Right ventricle myocardium inferior (tissue), 1 donor: ENCODE measurements at places on chromosomes 12 and 14. TPM values are rescaled to one million over a fixed set of nuclear protein-coding genes. Genes with fewer than 3 reads are reported as not detected.

DNA sequence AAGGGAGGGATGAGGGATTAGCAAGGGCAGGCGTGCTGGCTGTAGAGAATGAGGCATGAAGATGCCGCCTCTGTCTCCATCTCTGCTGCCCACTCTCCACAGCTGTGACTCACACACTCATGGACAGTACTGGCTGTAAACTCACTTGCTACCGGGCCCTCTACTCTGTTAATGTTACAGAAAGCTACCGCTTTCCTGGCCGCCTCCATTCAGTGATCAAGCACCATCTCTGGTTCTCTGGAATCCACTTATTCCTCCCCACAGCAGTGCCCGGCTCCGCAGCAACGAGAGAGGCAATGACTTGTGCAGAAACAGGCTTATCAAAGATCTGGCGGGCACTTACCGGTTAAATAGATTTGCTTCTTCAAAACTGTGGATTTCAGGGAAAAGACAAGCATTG lies 34.8 kb downstream of the AMN start:
- DNase-seq = no peak

DNA sequence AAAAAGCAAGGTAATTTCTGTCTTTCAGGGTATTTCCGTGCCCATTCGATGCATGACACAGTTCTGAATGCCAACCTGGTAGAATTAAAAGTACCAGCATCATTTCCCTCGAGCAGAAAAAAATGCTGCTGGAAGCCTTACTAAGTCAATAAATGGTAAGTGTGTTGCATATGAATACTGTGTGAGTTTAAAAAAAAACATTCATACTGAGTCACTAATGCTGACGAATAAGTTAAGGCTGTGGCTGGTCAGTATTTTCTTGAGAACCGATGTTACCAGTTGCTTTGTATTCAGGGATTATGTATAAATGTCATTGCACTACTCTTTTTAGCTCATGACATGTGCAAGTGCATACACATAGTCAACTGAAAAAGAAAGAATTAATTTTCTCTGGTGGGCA lies 710.2 kb downstream of the TRHDE start:
- DNase-seq = no peak

IKZF4 gene
- 9.5 TPM for total RNA-seq

KLRF2 gene
- not detected for total RNA-seq

PDE3A gene
- 152 TPM for total RNA-seq

DNA sequence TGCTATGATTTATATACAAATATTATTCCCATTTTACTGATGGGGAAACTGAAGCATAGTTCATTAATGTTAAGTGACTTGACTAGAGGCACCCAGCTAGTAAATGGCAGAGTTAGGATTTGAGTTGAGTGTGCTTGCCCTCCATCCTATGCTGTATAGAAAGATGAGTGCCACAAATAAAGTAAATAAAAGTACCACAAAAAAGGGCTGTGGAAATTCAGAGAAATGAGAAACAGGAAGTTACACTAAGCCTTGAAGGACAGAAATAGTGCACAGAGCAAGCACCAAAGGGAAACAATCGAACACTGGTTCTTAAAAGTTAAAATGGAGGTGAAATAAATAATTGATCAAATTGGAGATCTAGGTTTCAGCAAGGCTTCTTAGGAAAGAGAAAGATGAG lies 9.2 kb upstream of the ABCD2 start:
- no peak for DNase-seq

DNA sequence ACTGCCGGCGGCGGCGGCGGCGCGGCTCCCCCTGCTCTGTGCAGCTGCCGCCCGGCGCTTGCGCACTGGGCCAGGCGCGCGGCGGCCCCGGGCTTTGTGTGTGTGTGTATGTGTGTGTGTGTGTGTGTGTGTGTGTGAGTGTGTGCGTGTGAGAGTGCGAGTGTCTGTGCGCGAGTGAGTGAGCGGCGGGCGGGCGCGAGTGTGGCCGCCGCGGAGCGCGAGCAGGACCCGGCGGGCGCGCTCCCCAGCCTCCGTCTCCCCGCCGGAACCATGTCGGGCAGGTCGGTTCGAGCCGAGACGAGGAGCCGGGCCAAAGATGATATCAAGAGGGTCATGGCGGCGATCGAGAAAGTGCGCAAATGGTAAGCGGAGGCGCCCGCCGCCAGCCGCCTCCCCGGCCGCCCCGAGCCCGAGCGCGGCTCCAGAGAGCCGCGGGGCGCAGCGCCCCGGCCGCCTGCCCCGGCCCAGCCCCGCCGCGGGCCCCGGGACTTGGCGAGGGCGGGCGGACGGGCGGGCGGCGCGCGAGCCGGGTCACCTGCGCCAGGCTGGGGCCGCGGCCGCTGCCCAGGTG lies at the start of gene BCL7A:
BCL7A (plus strand) TSS at position 63 of the 571 bp plus-strand sequence; CDS start at position 271, 208 bp downstream.
- DNase-seq = peak; percentile 87

DHRS2 gene
- total RNA-seq = not detected

DNA sequence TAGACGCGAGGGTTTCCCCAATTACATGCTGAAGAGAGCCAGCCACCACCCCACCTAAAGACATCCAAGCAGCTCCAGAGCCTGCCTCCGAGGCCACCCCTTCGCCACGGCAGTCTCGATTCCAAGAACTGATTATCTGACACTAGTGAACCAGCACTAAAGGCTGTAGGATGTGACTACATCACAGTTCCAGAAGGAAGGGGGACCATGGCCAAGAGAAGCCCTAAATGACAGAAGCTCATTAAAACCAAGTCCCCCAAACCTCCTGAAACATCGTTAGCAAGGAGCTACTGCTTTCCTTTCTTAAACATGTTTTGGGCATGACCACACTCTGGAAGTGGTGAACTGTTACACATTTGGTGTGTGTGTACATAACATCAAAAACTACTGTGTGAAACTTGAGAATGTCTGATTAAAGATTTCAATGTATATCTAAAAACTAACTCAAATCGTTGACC lies 88.2 kb downstream of the DUSP16 start:
- DNase-seq = no peak

CDCA3 gene
- 1.2 TPM for total RNA-seq

DNA sequence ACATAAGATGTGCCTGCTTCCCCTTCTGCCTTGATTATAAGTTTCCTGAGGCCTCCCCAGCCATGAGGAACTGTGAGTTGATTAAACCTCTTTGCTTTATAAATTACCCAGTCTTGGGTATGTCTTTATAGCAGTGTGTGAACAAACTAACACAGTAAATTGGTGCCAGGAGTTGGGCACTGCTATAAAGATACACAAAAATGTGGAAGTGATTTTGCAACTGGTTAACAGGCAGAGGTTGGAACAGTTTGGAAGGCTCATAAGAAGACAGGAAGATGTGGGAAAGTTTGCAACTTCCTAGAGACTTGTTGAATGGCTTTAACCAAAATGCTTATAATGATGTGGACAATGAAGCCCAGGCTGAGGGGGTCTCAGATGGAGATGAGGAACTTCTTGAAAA lies 264.1 kb downstream of the DACT1 start:
- no peak for DNase-seq

DNA sequence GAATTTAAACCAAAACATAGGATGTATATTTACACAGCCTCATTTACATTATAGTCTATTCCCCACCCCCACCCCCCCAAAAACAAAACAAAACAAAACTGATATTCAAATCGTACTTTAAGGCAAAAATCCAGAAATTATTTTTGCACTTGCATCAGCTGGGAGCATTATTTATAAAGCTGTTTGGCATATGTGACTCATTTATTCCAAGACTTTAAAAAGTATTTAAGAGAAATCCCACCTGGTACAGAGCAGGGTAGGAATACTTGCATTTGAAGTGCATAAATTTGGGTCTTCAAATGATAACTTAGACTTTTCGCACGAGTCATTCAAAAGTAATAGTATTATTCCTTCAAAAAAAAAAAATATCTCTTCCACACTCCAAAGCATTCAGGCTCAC lies 1.1 kb downstream of the KLHL28 start:
- DNase-seq = no peak

- DNase-seq = peak; percentile 30
Observed at GRCh38 chr14:105274637-105275036, 26.2 kb downstream of the BRF1 start.

DNA sequence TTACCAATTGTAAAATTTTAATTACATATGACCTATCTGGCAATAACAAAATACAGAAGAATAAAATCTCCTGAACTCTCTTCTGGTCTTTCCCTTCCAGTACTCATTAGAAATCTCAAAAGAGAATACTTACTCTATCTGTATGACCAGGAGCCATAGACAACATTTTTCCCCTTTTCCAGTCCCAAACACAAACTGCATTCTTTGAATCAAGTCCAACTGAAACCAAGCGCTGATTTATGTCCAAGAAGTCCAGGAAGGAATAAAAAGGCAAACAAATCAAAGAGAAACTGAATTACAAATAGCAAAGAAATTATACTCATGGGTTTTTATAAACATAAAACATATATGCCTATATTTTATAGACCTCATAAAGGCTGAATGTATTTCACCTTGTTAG lies 46.7 kb downstream of the EML5 start:
- DNase-seq = no peak

- DNase-seq = no peak
Observed at GRCh38 chr12:108547686-108548085, 13.3 kb downstream of the SART3 start.

GRCh38 chr14:23366426-23366921 lies 1.5 kb upstream of the EFS start:
- DNase-seq = peak; percentile 83

MYF6 gene
- total RNA-seq = not detected

DNA sequence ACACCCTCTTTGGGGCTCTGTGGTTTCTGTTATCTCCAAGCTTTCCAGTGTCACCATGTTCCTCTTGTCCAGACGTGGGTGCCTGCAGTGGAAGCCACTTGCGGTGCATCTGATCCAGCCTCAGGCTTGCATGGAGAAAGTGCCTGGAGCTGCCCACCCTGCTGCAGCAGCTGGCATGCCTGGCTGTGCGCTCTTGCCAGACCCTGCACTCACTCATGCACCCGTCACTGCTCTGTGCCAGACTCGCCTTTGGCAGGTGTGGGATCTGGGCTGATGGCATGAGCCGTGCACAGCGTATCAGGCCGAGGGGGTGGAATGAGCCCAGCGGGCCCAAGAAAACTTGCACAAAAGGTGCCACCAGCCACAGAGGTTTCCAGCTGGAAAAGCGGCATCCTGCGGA lies 105.1 kb downstream of the MNAT1 start:
- no peak for DNase-seq

DNA sequence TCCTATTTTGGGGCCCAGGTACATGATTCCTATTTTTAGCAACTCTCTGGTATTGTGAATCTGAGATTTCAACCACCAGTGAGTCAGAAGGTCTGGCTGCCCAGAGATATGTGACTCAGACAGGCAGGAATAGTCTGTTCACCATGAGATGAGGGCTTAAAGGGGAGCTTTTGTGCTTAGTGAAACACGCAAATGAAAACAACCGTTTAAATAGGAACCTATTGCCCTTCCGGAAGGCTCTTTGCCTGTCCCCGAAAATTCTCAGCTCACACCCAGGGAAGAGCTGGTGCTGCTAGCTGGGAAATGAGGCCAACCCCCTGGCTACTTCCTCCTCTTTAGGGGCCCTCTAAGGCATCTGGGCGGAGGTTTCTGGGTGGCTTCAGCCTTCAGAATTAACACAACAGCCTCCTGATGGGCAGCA lies 283.6 kb downstream of the CACNA1C start:
- no peak for DNase-seq

ALX1 gene
- total RNA-seq = not detected

DNA sequence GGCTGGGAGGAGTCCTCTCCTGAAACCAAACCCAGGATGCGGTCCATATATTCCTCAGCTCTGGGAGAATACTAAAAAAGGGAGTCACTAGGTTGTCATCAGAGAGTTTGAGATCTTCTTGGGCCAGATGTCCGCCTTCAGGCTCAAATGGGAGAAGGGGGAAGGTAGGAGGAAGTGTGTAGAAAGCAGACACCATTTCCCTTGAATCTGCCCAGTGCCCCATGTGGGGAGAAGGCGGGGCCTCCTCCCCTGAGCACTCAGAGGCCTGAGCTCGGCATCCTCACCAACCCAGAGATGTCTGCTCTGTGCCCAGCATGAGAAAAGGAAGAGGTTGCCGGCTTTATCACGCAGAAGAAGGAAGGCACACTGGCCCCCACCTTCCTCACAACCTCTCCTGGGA lies 37.3 kb downstream of the LTBP2 start:
- DNase-seq = no peak

GRCh38 chr14:65549429-65549828 lies 136.9 kb downstream of the FUT8 start:
- no peak for DNase-seq

DNA sequence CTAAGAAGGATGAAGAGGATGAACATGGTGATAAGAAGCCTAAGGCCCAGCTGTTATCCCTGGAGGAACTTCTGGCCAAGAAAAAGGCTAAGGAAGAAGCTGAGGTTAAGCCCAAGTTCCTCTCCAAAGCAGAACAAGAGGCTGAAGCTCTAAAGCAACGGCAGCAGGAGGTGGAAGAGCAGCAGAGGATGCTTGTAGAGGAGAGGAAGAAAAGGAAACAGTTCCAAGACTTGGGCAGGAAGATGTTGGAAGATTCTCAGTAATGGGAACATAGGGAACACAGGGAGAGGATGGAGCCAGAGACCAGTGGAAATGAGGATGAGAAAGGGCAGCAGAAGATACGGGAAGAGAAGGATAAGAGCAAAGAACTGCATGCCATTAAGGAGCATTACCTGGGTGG lies 27.5 kb upstream of the KRT77 start:
- DNase-seq = no peak

CAPZA3 gene
- total RNA-seq = not detected

GRCh38 chr14:51067295-51067694 lies 27.6 kb downstream of the TRIM9 start:
- DNase-seq = no peak

DNA sequence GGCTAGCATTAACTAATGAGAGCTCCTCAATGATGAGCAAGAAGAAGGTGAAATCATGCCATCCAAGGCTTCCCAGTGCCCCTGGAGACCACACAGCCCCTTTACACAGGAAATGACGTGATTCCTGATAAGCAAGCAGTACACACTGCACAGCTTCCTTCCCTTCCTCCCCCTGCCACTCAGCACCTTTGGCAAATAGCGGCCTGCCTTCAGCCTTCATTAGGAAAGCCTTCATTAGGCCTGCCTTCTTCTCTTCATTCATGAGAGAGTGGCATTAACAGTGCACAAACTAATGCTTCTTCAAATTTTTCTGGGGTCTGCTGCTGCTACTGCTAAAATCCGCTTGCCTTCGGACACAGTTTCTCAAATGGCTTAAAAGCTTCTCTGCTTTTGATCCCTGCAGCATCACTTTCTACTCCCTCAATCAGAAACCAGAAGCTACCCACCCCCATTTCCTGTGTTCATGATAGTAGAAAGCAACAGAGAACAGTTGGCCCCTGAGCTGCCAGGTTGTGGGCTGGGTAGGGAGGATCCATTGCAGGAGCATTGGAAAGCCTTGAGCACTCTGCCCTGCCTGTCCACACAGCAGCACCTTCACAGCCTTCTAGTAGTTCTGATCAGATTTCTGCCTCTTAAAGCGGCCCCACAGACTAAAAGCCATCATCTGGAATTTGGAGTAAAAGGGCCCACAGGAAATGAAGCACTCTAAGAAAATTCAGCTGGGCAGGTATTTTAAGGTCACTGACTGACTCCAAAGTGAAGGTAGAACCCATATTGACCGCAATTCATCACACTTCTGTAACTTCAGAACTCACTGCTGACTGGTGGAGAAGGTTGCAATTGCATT lies 103.8 kb upstream of the ETV6 start:
- DNase-seq = no peak

- no peak for DNase-seq
Observed at GRCh38 chr14:99802301-99803105, 9.3 kb downstream of the EML1 start.

- DNase-seq = no peak
Observed at GRCh38 chr12:100187068-100187467, 13.5 kb upstream of the ACTR6 start.
